ENCODE measurements at places on chromosomes 12 and 14. TPM values are rescaled to one million over a fixed set of nuclear protein-coding genes. Genes with fewer than 3 reads are reported as not detected.
A peak's percentile ranks its signal among the peaks of the same experiment; 100 is the strongest.

GRCh38 chr12:50567926-50568325, 63.1 kb downstream of the DIP2B start:
- DNase-seq = no peak

- peak; percentile 96 for DNase-seq
These were observed 4.9 kb downstream of the ZNF385A start for GRCh38 chr12:54379398-54380201.

DNA sequence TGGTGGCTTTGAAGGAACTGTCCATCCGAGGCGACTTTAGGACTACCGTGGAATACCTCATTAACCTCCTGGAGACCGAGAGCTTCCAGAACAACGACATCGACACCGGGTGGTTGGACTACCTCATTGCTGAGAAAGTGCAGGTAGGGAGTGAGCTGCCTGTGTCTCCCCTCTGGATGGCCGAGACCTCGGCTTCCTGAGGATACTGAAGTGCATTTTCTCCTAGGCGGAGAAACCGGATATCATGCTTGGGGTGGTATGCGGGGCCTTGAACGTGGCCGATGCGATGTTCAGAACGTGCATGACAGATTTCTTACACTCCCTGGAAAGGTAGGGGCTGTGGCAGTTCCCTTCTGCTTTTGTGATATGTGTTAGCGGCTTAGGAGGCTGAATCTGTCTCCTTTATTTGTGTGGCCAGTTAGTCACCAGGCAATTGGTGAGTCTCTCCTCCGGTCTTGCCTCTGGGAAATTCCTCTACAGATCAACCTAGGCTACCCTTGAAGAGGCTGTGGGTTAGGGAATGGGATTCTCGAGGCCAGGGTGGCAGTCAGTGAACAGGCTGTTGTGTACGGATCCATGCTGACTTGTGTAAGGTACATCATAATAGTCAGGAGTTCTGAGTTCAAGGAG, 75.3 kb downstream of the ACACB start:
- no peak for DNase-seq

DNA sequence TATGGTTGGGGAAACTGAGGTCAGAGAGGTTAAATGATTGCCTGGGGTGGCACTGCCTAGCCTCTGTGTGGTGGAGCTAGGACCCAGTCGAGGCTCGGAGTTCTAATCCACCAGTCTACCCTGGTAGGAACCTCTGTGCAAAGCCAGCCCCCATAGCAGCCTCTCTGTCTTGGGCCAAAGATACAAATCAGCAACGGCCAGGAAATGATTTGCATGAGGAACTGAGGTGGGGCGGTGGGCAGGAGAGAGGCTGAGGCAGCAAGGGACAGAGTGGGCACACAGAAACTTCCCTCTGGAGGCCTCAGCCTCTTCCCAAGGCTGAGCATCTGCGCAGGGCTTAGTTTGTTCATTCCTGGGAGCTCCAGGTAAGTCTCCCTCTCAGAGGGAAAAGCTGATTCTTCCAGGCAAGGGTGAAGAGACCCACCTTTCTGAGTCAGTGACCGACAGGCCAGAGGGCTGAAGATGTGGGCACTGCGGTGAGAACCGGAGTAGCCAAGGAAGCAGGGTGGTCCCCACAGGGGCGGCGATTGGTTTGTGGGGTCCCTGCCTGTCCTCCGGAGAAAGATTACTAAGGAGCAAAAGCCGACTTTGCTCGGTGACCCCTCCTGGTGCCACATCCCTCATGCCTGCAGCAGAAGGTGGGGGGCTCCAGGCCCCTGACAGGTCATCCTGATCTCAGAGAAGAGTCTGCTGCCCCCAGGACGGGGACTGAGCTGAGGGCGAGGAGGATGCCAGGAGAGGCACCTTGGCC, 134.6 kb downstream of the CACNA1C start:
- no peak for DNase-seq

- peak; percentile 39 for DNase-seq
These were observed at the start of gene ESRRB for GRCh38 chr14:76375947-76376404. Gene ESRRB (plus strand): TSS chr14:76376137. CDS start chr14:76376402, 265 bp downstream.

GRCh38 chr14:79724934-79725717, 486.2 kb downstream of the DIO2 start:
- DNase-seq = peak; percentile 26

DNA sequence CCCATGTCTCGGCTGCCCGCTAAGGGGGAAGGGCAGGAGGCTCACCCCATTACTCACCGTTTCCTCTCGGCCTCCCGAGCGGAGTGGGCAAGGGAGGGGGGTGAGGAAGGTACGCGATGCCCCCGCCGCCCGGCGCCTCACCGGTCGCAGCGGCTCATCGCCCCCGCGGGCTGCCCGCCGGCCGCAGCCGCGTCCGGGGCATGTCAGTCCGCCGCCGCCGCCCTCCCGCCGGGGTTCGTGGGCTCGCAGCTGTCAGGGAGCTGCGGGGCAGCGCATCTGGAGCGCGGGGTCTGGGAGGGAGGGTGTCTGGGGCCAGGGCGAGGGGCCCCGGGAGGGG, 461 bp downstream of the SLC8A3 start:
- DNase-seq = peak; percentile 35

- DNase-seq = no peak
These were observed 206.2 kb downstream of the CHST11 start for GRCh38 chr12:104662908-104663307.

GRCh38 chr12:130868412-130868811, 3.5 kb upstream of the RAN start:
- no peak for DNase-seq

DNA sequence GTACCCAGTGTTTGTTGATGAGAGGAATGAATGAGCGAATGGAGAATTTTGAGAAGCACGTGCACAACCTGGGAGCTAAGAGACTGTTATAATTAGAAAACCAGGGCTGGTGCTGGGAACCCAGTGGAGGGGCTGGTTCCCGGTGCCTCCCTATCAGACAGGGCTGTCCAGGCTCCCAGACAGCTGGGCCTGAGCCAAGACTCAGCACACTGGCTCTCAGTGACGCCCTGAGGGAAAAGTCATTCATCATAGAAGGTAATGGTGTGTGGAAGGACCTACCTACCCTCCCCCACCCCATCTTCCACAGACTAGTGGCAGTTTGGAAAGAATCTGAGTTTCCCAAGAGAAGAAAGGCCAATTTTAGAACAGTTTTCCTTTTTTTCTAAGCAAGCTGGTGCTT, 34.7 kb downstream of the KCNA5 start:
- peak; percentile 64 for DNase-seq

DNA sequence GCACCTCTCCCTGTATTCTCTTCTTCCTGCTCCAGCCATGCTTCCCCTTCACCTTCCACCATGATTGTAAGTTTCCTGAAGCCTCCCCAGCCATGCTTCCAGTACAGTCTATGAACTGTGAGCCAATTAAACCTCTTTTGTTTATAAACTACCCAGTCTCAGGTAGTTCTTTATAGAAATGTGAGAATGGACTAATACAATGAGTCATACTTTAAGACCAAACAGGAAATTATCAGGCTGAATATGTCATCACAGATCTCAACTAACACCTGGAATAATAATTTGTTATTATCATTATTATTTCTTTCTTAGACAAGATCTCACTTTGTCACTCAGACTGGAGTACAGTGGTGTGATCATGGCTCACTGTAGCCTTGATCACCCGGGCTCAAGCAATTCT, 85.4 kb downstream of the KCNMB4 start:
- DNase-seq = no peak

DNA sequence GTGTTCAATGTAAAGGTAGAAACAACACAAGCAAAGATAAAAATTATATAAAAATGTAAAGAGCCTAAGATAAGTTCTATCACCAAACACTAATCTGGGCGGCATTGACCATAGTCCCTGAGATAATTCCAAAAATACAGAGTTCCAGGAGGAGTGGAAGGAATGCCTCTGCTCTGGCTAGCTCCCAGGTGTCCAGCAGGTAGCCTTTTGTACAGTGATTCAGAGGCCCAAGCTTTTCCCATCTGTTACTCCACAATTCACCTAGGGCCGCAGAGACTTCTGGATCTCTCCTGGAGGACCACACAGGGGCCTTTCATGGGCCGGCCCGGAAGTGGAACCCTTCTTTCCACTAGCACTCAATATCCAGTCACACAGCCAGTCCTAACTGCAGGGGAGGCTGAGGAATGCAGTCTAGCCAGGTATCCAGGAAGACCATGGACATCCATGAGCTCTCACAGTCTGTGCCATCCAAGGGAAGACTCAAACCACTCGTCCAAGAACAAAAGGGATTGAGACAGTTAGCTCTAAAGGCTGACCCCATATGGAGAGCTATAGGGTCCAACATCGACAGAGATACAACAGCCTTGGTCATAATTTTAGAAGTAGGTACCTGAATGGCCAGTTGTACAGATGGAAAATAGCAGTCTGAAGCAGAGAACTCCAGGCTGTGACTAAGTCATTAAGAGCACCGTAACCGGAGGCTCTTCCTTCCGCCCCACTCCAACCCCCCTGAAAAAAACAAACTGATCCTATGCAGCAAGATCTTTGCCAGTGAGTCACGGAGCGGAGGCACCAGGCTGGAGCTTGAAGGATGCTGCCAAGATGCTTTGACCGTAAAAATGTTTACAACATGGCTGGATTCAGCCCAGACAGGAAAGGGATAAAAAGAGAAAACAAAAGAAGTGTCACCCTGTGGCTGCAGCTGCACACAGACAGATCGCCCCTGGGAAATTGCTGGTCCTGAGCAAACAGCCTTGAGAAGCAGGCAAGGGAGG, 204.8 kb downstream of the NUAK1 start:
- DNase-seq = no peak

GRCh38 chr12:101231636-101232035, 21.6 kb upstream of the SLC5A8 start:
- no peak for DNase-seq

DNA sequence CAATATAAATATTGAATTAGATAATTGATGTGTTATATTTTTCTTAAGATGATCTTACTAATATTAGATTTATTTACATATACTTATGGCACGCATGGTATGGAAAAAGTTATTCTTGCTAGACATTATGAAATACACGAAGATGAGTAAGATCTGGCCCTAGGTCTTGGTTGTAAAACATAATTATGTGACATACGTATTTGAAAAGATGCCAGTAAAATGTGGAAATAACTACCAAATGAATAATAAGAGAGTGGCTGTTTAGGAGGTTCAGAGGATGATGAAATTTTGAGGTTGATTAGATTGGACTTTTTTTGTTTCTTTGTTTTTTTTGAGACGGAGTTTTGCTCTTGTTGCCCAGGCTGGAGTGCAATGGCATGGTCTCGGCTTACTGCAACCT, 41.3 kb downstream of the FANCM start:
- DNase-seq = no peak

DNA sequence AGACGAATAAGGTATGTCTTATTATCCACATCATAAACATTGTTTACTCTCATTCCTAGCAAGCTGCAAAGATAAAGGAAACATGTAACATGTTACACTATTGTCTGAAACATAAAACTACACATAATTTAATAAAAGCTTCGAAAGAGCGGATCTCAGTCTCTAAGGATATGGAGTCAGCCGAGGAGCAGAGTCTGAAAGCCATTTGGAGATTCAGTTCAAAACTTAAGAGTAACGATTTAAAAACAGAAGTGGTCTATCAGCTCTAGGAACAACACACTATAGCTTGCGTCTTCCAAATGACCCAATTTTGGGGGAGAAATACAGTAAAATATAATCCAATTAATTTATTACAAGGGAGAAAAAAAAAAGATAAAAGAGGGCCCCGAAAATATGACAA, 775 bp downstream of the NEMF start:
- no peak for DNase-seq

DNA sequence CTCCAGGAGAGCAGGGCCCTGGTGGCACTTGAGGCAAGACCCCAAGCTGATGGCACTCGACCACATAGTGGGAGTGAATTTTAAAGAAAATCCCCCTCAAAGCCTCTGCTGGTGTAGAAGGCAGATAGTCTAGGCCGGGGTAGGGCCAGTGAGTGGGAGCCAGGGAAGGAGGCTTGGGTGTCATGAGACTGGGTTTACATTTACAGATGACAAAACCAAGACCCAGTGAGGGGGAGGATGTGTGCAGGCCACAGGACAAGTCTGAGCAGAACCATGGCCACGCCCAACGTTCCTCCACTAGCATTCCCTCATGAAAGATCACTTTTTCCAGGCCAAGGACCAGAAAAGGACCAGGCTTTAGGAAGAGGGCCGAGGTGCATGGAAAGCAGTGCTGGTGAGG, 42.0 kb downstream of the EVL start:
- DNase-seq = no peak

GRCh38 chr12:18430425-18431048, 169.2 kb downstream of the PIK3C2G start:
- DNase-seq = peak; percentile 70

- DNase-seq = peak; percentile 73
These were observed 9.6 kb upstream of the FOXG1 start for GRCh38 chr14:28756884-28757570.

GRCh38 chr14:31038521-31039166, 12.5 kb upstream of the STRN3 start:
- no peak for DNase-seq

DNA sequence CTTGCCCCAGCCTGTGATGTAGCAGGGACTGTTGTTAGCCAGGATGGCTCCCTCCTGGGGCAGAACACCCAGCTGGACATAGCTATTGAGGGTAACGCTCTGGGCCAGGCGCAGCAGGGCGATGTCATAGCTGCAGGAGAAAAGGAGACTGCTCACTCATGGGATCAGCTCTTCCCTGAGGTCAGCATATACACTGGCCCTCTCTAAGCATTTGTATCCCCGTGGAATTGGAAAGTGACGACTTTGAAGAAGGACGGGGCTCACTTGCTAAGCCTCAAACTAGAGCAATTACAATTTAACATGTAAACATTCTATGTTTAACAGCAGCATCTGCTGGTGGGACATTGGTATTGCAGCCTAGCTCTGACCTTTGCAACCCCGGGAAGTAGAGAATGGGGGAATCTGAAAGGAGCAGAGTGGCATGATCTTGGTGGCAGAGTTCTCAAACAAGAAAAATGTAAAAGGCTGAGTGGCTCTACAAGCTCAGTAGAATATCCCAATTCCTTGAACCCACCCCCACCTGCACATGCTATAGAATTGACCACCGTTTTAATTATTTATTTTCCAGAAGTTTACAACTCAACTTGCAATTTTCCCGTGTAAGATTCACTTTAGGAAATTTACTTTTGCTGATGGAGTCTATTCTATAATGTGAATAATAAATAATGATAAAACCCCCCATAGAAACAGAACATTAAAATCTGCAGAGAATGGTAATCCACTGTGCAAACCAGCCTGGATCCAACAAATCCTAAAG, 5.0 kb downstream of the CELA1 start:
- DNase-seq = peak; percentile 90

GRCh38 chr12:117881517-117881916, 87.3 kb downstream of the KSR2 start:
- DNase-seq = no peak

- no peak for DNase-seq
These were observed 45.3 kb downstream of the R3HDM2 start for GRCh38 chr12:57385586-57385985.

Gene TTC9
- polyA plus RNA-seq = 7.3 TPM

Gene CCDC196
- polyA plus RNA-seq = not detected

Gene CCDC38
- polyA plus RNA-seq = not detected

Gene OR4E2
- not detected for polyA plus RNA-seq

Gene TAS2R19
- not detected for polyA plus RNA-seq

Gene ZNF641
- polyA plus RNA-seq = 4.9 TPM

Gene PLA2G1B
- polyA plus RNA-seq = 10.2 TPM

Gene FZD10
- 0.12 TPM for polyA plus RNA-seq

Gene NAB2
- 16.6 TPM for polyA plus RNA-seq

Gene NTS
- 0.18 TPM for polyA plus RNA-seq

Gene DLK1
- polyA plus RNA-seq = 6.7 TPM

Gene KRT3
- polyA plus RNA-seq = not detected

Gene IRF9
- 65.1 TPM for polyA plus RNA-seq

Gene FAM90A1
- polyA plus RNA-seq = 0.45 TPM

Gene DAO
- not detected for polyA plus RNA-seq
